ENCODE measurements at places on chromosomes 16 and 17.

- DNase-seq, result no peak
These were observed 561 bp upstream of the HERPUD1 start for GRCh38 chr16:56931271-56931891.

GRCh38 chr16:9534759-9535158 is 443.3 kb downstream of the HAPSTR1 start:
- no peak for DNase-seq

DNA sequence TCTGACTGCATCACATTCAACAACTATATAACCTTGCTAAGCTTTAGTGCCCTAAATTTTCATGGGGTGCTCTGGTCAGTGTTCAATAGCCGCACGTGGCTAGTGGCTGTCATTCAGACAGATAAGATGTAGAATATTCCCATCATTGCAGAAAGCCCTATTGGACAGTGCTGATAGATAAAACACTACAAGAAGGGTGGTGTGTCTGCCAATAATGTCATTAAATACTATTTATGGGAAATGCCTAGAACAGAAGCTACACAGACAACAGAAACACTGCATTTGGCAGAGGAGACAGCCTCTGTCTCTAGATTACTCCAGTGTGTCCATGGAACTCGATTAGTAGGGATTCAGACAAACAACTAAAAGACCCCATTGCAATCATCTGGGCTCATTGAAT is 28.4 kb upstream of the PMP22 start:
- DNase-seq, result no peak

DNA sequence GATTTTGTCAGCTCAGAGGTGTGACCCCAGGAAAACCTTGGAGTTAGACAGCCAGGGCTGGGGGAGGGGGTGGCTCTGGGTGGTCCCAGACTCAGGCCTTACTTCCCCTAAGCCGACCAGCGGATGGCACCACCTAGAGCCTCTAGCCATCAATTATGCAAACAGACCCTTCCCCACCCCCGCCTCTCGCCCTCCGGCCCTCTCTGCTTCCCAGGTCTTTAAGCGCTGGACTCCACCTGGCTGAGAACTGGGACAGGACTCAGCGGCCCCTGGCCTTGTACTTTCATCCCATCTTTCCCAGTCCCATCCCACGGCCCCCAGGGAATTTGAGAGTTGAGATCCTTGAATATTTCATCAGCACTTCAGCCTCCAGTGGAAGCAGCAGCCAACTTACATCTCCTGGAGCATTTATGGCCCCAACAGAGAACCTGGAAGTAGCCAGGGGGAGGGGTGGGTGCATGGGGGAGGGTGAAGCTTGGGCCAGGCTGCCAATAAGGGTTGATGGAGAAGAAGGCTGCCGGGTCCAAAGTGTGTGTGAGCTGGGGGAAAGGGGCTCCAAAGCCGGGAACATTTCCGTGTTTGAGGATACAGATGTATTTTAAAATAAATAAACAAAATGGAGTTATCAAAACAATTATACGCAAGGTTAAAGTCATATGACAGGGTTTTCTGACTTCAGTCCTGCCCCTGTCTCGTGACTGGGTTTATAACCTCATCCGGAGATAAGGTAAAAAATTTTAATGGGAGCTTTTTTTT is 7.5 kb upstream of the JUP start:
- DNase-seq, result no peak

GRCh38 chr16:84948851-84949610 is 62.3 kb downstream of the ZDHHC7 start:
- DNase-seq, result no peak

GRCh38 chr17:16294560-16294959 is 58.7 kb downstream of the CENPV start:
- no peak for DNase-seq

DNA sequence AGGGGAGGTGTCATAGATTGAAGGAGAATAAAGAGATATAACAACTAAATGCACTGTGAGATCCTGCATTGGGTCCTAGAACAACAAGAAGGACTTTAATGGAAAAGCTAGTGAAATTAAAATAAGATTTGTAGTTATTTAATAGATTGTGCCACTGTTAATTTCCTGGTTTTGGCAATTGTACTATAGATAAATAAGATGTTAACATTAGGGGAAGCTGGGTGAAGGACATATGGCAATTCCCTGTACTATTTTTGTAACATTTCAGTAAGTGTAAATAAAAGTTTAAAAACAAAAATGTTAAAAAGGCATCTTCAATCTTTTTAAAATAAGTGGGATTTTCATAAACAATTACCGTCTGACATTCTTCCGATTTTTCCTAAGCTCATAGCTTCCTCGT is 258.4 kb upstream of the AXIN2 start:
- DNase-seq, result no peak

DNA sequence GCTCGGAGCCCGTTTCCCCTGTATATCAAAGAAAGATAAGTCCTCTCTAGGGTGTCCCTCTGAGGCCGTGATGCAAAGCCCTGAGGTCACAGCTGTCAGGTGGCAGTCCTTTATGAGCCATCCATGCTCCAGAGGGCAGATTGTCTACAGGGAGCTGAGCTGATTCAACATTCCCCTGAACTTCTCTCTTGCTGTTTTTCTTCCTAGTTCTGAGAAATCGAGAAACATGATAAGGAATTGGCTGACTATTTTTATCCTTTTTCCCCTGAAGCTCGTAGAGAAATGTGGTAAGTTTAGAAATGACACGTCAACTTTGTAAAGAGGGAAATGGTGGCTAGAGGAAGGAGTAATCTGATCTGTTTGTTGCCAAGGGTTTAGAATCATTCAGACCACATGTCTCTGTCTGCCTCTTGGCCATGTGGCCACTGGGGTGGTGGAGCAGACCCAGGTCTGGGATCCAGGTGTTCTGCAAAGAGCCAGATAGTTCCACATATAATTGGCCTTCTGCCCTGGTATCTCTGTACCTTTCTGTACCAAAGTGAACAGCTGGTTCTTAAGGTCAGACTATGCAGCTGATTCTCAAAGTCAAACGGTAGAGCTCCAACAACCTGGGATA is 3.5 kb downstream of the CTNS start:
- no peak for DNase-seq

DNA sequence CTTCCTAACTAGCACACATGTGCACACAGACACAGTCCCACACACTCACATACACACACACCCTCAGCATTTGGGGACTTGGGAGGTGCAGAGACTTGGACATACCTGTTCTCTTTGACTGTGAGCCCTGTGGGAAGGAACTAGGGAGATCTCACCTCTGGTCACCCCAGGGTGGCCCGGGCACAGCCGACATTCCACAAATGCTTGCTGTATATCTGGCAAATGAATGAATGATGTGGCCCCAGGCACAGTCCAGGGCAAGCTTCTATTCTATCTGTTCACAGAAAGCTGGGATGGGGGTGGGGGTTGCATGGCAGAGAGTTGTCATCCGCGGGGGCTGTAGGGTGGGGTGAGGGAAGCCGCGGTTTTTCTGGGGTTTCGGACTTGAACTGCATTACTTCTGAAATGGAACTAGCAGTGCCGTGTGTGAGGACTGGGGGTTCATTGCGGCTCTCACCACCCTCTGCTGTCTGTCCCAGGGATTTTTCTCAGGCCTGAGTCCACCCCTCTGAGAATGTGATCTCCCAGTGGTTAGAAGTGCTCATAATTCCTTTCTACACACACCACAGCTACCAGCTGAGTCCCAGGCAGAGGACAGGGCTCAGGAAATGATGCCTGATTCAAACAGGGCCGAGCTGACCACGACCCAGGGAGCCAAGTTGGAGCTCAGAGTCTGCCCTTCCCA is 3.3 kb upstream of the RIPOR1 start:
- no peak for DNase-seq

DNA sequence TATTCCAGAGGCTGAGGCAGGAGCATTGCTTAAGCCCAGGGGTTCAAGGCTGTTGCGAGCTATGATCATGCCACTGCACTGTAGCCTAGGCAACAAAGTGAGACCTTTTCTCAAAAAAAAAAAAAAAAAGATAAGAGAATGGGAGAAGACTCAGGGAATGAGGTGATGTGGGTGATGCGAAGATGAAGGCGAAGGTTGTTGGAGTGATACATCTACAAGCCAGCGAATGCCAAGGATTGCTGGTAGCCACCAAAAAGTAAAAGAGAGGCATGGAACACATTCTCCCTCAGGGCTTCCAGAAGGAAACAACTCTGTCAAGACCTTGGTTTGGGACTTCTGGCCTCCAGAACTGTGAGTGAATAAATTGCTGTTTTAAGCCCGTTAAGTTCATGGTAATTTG is 26.0 kb upstream of the CNEP1R1 start:
- DNase-seq, result no peak

DNA sequence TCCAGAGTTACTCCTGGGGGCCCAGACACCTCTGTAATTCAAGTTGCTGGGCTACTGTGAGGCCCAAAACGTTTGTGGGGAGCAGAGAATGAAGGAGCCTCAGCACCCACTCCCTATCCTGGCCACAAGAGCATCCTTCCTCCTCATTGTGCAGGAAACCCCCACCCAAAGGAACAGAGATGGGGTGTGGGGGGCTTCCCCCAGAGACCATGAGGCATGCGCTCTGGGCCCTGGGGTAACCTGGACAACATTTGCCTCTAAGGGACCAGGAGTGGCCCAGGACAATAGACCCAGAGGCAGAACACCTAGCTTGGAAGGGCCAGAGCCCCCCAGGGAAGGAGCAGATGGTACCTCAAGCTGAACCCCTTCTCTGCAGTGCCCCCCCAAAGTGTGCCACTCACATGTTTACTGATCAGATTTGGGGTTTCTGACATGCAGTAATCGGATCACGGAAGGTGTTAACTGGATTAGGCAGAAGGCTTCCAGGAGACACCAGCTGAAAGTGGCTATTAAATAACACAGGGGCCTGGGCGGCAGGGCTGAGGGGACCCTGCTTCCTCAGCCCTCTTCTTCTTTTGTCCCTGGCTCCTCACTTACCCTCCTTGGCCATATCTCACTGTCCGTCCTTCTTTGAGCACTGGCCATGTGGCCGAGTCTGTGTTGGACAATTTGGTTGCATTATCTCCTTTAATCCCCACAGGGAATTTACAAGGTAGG is 50.8 kb downstream of the SDK2 start:
- DNase-seq, result no peak

DNA sequence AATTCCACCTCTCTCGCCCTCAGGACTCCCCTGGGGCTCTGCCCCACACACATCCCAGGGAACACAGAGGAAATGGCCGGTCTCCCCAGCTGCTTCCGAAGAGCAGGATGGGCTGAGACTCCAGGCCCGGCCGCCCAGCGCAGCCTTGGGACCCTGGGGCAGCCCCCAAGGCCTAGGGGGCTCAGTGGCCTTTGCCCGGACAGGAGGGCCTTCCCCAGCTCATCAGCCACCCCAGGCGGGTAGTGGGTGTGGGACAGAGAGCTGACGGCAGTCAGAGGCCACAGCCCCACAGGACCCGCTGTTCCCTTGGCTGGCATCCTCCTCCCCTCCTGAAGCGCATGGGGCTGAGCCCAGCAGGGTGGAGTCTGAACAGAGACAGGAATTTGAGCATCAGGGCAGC is 6.2 kb upstream of the CBFA2T3 start:
- DNase-seq, result no peak

GRCh38 chr16:1290860-1291575 is 18.4 kb upstream of the UBE2I start:
- no peak for DNase-seq

GRCh38 chr16:55914383-55914782 is 39.2 kb upstream of the CES5A start:
- DNase-seq, result no peak

GRCh38 chr17:36602030-36602748 is 806 bp downstream of the MRM1 start:
- no peak for DNase-seq

DNA sequence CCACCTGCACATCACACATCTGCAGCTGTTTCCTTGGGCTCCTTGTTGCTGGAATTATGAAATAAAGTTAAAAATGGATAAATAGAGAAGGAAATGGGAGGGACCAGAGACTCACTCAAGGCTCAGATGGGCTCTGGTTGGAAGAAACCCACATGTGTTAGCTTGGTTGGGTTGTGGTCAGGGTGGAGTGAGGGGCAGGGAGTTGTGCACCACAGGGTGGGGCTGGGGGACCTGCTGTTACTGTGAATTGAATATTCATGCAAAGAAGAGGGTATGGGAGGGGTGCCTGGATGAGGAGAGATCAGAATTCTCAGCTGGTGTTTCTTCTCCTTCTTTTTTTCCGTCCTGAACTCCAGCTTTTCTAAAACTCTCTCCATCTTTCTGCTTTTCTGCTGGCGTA is 320.7 kb downstream of the MAP2K4 start:
- DNase-seq, result no peak

GRCh38 chr17:60398227-60398959 is 6.5 kb upstream of the USP32 start:
- no peak for DNase-seq

DNA sequence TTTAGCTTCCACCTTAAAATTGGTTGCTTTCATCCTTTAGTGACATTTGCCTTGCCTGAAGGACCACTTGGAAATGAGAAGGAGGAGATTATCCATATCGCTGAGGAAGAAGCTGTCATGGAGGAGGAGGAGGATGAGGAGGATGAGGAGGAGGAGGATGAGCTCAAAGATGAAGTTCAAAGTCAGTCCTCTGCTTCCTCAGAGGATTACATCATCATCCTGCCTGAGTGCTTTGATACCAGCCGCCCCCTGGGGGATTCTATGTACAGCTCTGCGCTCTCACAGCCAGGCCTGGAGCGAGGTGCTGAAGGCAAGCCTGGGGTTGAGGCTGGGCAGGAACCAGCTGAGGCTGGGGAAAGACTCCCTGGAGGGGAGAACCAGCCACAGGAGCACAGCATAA is 11.5 kb upstream of the TMEM106A start:
- DNase-seq, result no peak

GRCh38 chr17:35898283-35899070 is 18.3 kb upstream of the CCL5 start:
- no peak for DNase-seq

DNA sequence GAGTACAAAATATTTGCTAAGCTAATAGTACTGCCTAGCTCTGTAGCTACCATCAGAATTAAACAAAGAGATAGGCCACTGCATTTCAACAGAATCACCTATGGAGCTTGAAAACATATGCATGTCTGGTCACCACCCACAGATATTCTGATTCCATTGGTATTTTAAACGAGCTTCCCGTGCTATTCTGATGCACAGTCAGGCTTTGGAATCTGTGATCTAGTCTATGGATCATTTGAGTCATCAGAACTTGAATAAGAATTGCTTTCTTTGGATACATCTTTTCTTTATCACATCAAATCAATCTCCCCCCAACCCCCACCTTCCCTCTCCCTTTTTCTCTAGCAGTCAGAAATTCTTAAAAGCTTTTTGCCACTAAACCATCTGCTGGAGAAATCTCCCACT is 124.7 kb downstream of the NPIPB5 start:
- no peak for DNase-seq

GRCh38 chr17:82788206-82789001 is 36.5 kb downstream of the TBCD start:
- DNase-seq, result no peak

GRCh38 chr17:5785867-5786509 is 201.7 kb upstream of the NLRP1 start:
- DNase-seq, result no peak

- no peak for DNase-seq
These were observed 468.0 kb downstream of the TOX3 start for GRCh38 chr16:52078716-52079655.

All from stimulated activated naive CD4-positive, alpha-beta T cell (primary cell).